ENCODE measurements at places on chromosomes 4 and X.
A peak's percentile ranks its signal among the peaks of the same experiment; 100 is the strongest.

DNA sequence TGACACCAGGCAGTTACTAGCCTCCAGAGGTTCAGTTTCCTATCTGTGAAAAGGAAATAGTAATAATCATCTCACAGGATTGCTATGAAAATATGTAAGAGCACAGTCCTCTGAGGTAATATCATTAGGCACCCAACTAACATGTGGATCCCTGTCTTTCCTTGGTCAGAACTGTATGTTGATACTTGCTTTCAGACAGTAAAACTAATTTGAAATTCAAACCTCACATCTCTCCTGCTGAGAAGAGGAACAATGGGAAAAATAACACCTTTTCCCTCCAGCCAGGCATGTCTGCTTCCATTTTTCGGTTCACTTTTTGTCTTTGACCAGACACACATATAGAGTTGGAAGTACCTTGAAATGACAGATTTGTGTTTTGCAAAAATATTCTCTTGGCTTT, 262.7 kb downstream of the IL15 start:
- no peak overlapping the region for H3K4me3 ChIP-seq
- no peaks in the 10 kb centered on the region for H3K4me1 ChIP-seq
- H3K27ac ChIP-seq = no peak overlapping the region
- H3K36me3 ChIP-seq = no peaks in the 10 kb centered on the region

- no peaks in the 10 kb centered on the region for H3K36me3 ChIP-seq
- H3K4me3 ChIP-seq = no peak overlapping the region
- H3K27ac ChIP-seq = no peak overlapping the region
- no peaks in the 10 kb centered on the region for H3K4me1 ChIP-seq
These were observed 54.9 kb upstream of the CNKSR2 start for GRCh38 chrX:21319323-21319722.

- peaks cover 6% of the 10 kb centered on the region for H3K36me3 ChIP-seq
- H3K27ac ChIP-seq = peak overlapping the region; percentile 52
- H3K4me3 ChIP-seq = peak overlapping the region; percentile 39
- peaks cover 35% of the 10 kb centered on the region for H3K4me1 ChIP-seq
- no peak for DNase-seq
These were observed 65.6 kb downstream of the ASB9 start for GRCh38 chrX:15204130-15204751.

DNA sequence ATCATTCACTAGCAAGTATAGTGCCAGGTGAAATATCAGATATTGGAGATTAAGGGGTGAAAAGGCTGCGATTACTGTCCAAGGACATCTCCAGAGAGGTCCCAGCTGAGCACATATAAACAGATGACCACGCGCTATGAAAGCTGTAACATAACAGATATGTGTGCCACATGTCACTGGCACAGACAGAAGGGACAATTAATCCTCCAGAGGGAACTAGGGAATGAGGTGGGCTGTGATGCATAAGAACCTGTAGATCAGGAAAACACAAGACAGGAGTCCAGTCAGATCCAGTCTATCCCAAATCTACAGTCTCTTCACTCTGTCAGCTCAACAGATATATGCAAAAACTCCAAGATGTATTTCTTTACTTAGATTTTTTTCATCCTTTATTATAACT, 157.2 kb downstream of the LDB2 start:
- no peaks in the 10 kb centered on the region for H3K4me1 ChIP-seq
- no peak overlapping the region for H3K27ac ChIP-seq
- no peak overlapping the region for H3K4me3 ChIP-seq
- no peaks in the 10 kb centered on the region for H3K27me3 ChIP-seq
- DNase-seq = no peak

DNA sequence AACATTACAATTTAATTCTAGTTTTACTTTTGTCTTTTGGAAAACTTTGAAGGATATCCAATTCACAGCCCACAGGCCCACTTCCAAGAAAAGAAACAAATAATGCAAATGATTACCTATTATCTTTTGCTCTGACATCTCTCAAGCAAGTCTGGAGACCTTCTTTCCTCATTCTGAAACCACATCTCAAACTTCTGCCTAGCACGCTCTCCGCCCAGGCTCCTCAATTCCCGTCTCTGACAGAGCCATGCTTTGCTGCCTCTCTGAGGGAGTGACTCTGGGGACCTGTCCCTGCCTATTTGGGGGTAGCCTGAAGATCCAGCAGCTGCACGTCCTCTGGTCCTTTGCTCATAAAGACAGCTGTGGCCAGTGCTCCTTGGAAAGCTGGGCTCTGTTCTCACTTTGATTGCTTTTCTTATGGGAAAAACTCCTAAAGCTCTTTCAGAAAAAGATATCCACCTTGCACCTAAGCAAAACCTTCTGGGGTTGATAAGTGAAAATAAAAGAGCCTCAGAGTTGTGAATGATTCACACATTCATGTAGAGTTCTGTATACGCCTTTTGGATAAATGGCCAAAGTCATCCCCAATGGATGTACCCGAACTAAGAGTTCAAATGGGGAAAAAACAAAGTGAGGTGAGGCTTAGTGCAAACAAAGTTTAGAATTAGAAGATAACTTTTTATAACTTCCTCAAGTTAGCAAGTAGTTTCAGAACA, 72.4 kb upstream of the TNIP3 start:
- no peak overlapping the region for H3K4me3 ChIP-seq
- no peaks in the 10 kb centered on the region for H3K27me3 ChIP-seq
- no peaks in the 10 kb centered on the region for H3K36me3 ChIP-seq

DNA sequence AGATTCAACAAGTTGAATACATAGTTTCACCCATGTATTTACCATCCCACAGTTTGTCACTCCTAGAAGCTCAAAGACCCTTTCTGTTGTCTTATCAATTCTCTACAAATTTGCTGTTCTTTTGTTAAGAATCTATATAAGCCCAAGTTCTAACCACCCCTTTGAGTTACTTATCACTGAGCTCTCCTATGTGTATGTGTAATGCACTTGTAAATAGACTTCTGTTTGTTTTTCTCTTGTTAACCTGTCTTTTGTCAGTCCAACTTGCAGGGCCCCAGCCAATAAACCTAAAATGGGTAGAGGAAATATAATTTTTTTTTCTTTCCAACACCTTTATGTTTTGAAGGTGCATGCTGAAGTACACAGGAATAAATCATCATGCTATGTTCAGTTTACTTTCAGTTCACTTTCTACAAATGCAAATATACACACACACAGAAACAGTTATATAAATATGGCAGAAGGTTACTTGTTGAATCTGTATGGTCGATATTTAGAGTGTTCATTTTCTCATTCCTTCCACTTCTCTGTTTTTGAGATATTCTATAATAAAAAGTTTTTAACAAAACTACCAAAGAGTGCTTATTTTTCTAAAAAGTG, 22.3 kb upstream of the CLOCK start:
- DNase-seq = no peak
- H3K4me3 ChIP-seq = no peak overlapping the region
- H3K36me3 ChIP-seq = no peaks in the 10 kb centered on the region
- peaks cover 9% of the 10 kb centered on the region for H3K27me3 ChIP-seq

DNA sequence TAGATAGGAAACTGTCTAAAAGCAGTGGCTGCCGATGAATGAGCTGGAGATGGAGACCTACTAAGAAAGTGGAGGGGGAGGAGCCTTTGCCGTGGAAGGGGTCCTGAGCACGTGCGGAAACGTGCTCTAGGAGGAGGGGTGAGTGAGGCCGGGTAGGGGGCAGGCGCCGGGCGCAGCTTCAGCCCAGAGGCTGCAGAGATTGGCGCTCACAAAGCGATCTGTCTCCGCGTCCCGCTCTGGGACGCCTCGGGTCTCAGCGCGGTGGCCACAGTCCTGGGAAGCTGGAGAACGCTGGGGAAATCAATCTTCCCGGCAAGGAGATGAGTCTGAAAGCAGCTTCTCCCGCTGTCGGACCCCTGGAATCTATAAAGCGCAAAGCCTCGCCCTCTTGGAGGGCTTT, 444 bp upstream of the ARHGAP6 start:
- no peaks in the 10 kb centered on the region for H3K4me1 ChIP-seq
- no peak overlapping the region for H3K4me3 ChIP-seq
- DNase-seq = no peak
- no peak overlapping the region for H3K27ac ChIP-seq
- H3K27me3 ChIP-seq = peaks cover 32% of the 10 kb centered on the region

- no peaks in the 10 kb centered on the region for H3K4me1 ChIP-seq
- H3K4me3 ChIP-seq = no peak overlapping the region
- peaks cover 5% of the 10 kb centered on the region for H3K27me3 ChIP-seq
- DNase-seq = no peak
- no peaks in the 10 kb centered on the region for H3K36me3 ChIP-seq
These were observed 132.0 kb upstream of the RAI2 start for GRCh38 chrX:17993062-17993461.

DNA sequence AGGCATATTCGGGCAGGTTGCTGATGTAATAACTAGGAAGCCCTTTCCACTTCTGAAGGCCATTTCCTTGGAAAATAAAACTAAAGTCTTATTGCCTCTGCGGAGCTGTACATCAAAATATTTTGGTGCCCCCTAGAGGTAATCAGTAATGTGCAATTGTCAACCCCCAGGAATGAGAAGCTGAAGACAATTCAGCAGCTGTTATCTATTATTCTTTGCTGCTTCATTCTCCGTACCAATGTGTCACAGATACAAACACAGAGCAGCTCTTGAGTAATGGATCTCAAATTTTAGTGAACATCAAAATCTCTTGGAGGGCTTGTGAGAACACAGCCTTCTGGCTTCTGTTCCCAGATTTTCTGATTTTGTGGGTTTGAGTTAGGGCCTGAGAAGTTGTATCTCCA, 3.5 kb upstream of the SLIT2 start:
- no peak for DNase-seq
- H3K4me1 ChIP-seq = peaks cover 6% of the 10 kb centered on the region
- no peaks in the 10 kb centered on the region for H3K36me3 ChIP-seq
- no peak overlapping the region for H3K4me3 ChIP-seq
- no peak overlapping the region for H3K27ac ChIP-seq
- peaks cover 17% of the 10 kb centered on the region for H3K27me3 ChIP-seq

- H3K36me3 ChIP-seq = peaks cover 1% of the 10 kb centered on the region
- no peak overlapping the region for H3K4me3 ChIP-seq
- H3K27me3 ChIP-seq = peaks cover 3% of the 10 kb centered on the region
- no peak overlapping the region for H3K27ac ChIP-seq
- H3K4me1 ChIP-seq = peaks cover 9% of the 10 kb centered on the region
- DNase-seq = no peak
These were observed 11.9 kb upstream of the SEL1L3 start for GRCh38 chr4:25874655-25875054.

- no peaks in the 10 kb centered on the region for H3K4me1 ChIP-seq
- no peak for DNase-seq
- H3K4me3 ChIP-seq = no peak overlapping the region
These were observed 12.3 kb upstream of the TSR2 start for GRCh38 chrX:54427837-54428424.

DNA sequence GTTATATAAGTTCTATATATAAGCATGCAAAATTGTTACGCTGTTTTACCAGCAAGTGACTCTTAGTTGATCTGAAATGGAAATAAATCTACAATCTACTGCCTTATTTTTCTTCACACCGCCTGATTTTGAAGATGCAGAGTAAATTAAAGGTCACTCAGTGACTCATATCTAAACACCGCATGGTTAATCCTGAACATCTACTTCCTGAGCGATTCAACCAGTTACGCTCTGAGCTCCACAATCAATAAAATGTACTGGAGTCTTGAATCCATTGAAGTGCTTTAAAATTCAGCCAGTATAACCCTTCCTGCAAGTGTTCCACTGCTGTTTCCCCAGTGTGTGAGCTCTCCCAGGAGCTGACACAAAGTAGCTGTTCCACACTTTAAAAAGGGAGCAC, 192.8 kb downstream of the SLC7A11 start:
- H3K27me3 ChIP-seq = peaks cover 2% of the 10 kb centered on the region
- no peak overlapping the region for H3K27ac ChIP-seq
- H3K4me1 ChIP-seq = no peaks in the 10 kb centered on the region
- H3K4me3 ChIP-seq = no peak overlapping the region
- H3K36me3 ChIP-seq = no peaks in the 10 kb centered on the region
- DNase-seq = no peak

GRCh38 chrX:67734111-67734753, 190.4 kb downstream of the AR start:
- H3K4me3 ChIP-seq = no peak overlapping the region
- no peak for DNase-seq
- no peaks in the 10 kb centered on the region for H3K4me1 ChIP-seq
- no peak overlapping the region for H3K27ac ChIP-seq

DNA sequence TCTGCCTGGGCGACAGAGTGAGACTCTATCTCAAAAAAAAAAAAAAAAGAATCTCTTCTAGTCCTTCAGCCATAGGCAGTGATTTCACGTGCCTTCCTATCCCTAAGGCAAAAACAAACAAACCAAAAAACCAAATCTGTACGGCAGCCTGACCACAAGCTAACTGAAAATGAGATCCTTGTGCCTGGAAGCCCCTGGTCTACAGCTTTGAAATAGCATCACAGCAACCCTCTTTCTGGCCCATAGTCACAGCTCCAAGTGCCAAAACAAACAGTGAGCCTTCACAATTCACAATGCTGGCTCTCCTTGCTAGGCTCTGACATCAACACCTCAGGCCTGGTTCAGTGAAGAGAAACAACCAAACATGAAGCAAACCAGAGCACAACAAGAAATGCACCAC, 46.1 kb downstream of the TMEM150C start:
- no peak overlapping the region for H3K27ac ChIP-seq
- no peak for DNase-seq
- no peaks in the 10 kb centered on the region for H3K36me3 ChIP-seq
- no peak overlapping the region for H3K4me3 ChIP-seq

DNA sequence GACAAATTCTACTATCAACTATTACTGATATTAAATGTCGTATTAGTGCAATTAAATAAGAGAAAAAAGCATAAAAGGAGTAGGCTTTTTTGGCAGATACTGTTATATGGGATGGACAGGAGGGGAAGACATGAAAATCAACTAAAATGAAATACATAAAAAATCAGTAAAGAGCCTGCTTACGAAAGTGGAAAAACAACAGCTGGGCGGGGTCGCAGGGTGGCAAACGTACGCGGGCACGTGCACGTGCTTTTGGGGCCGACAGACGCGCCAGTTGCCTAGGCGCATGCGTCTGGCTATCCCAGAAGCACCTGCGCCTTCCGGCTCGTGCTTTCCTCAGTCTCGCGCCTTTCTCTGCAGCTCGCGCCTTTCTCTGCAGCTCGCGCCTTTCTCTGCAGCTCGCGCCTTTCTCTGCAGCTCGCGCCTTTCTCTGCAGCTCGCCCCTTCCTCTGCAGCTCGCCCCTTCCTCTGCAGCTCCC, at the start of gene YY2:
Gene YY2, plus strand, starts transcription at position 51 of the 479 bp plus-strand sequence. CDS start 498 bp downstream, outside the sequence.
- no peak for DNase-seq
- H3K4me1 ChIP-seq = no peaks in the 10 kb centered on the region
- peaks cover 20% of the 10 kb centered on the region for H3K36me3 ChIP-seq
- H3K4me3 ChIP-seq = no peak within 1 kb of the TSS
- no peaks in the 10 kb centered on the region for H3K27me3 ChIP-seq

- no peak overlapping the region for H3K27ac ChIP-seq
- H3K4me1 ChIP-seq = no peaks in the 10 kb centered on the region
- no peak overlapping the region for H3K4me3 ChIP-seq
These were observed 4.7 kb downstream of the RIPPLY1 start for GRCh38 chrX:106898462-106898861.

- H3K4me1 ChIP-seq = no peaks in the 10 kb centered on the region
- H3K27me3 ChIP-seq = no peaks in the 10 kb centered on the region
These were observed 8.1 kb downstream of the IL1RAPL1 start for GRCh38 chrX:28595346-28595745.

- no peak overlapping the region for H3K27ac ChIP-seq
- no peaks in the 10 kb centered on the region for H3K36me3 ChIP-seq
- peaks cover 1% of the 10 kb centered on the region for H3K27me3 ChIP-seq
- DNase-seq = peak; percentile 20
These were observed 24.8 kb upstream of the CYBB start for GRCh38 chrX:37755025-37755424.

- DNase-seq = no peak
- H3K27me3 ChIP-seq = no peaks in the 10 kb centered on the region
- H3K27ac ChIP-seq = no peak overlapping the region
- H3K4me3 ChIP-seq = no peak overlapping the region
- peaks cover 24% of the 10 kb centered on the region for H3K4me1 ChIP-seq
These were observed 138.1 kb downstream of the KDM6A start for GRCh38 chrX:45011131-45011530.
